Spleen (tissue), 13 donors: ENCODE measurements at places on chromosomes 12 and 14. TPM values are rescaled to one million over a fixed set of nuclear protein-coding genes. Genes with fewer than 3 reads are reported as not detected.

- DNase-seq = no peak
Observed at GRCh38 chr14:92524602-92525185, 11.1 kb downstream of the RIN3 start.

DTD2 gene
- total RNA-seq = 15.1 TPM

NTS gene
- not detected for total RNA-seq

PLEKHD1 gene
- 0.17 TPM for total RNA-seq

GUCY2C gene
- total RNA-seq = not detected

GRCh38 chr12:120225200-120225558, 24.3 kb upstream of the RPLP0 start:
- DNase-seq = no peak

SLC2A13 gene
- total RNA-seq = 8.0 TPM

DNA sequence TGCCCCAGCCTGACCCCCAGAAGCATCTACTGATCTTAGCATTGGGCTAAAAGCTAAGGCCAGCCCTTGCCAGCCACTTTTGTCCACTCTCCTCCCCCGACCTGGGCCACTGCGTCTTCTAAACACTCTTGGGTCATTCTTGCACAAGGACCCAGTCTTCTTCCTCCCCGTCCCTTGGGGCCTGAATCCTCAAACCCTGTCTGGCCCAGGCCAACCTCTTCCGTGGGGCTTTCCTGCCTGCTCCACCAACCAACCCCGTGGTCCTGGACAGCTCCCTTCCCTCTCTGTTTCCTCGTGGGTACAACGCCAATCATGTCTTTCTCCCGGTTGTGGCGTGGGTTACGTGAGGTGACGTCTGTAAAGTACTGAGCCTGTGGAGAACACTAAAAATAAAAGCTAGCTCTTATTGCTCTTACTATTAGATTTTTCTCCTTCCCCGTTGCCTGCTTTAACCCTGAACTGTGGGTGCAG, 21.5 kb downstream of the FAM222A start:
- peak; percentile 41 for DNase-seq

P2RX4 gene
- 63.7 TPM for total RNA-seq

GRCh38 chr14:91399868-91400640, 17.6 kb downstream of the CCDC88C start:
- peak; percentile 87 for DNase-seq

DNA sequence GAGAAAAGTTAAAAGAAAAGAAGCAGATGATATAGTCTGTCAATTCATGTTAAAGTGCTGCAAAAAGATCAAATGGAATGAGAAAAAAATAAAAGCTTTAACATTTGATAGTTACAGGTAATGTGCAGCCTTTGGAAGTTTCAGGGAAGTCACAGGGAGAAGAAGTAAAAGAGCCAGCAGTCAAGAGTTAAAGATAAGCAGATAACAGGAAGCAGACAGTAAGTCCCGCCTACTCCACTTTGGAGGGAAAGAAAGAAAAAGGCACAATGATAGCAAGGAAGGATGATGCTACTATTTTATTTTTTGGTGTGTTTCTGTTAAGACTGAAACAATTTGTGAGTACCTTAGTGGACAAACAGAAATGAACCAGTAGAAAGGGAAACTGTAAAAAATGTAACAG, 111.1 kb upstream of the KRR1 start:
- no peak for DNase-seq

- DNase-seq = no peak
Observed at GRCh38 chr12:127176804-127177203, 1090.2 kb upstream of the TMEM132C start.

TMCC3 gene
- total RNA-seq = 34.9 TPM

- no peak for DNase-seq
Observed at GRCh38 chr12:58727521-58727920, 192.8 kb downstream of the LRIG3 start.

DNA sequence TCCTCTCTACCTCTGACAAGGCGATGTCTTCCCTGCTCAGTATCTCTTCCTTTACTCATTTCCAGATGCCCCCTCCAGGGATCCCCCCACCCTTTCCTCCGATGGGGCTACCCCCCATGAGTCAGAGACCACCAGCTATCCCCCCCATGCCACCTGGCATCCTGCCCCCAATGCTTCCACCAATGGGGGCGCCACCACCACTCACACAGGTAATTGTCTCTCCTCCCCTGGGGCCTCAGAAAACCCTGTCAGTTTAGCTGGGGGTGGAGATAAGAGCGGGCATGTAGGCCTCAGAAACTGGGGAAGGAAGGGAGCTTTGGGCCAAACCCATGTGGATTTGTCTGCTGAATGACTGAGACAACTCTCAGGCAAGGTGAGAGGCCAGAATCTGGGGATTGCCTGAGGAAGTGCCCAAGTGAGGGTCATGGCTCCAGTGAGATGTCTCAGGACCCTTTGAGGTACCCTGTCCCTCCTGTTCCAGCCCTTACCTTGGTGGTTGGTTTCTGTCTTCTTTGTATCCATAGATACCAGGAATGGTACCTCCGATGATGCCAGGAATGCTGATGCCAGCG, 8.1 kb downstream of the PRPF40B start:
- no peak for DNase-seq
